ENCODE measurements at places on chromosomes 16 and 17.

DNA sequence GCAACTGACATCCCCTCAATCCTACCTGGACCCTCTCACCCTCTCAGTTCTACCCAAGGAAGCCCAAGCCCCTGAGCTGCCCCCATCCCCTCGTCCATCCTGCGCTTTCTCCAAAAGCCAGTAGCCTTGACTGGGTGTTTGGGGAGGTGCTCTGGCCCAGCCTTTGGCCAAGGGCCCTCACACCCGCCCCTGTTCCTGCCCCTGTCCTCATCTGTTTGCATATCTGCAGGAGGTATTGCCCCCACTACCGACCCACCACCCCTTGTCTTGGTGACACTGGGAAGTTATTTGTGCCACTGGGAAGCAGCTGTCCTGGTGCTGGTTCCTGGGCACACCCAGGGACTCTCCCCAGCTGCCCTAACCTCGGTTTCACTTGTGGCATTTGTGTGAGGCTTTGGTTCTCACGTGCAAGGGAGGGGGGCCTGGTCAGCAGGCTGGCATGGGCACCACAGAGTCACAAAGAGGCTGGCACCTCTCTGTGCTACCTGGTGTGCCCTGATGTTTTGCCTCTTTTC is 75.3 kb downstream of the MRC2 start:
- DNase-seq, result no peak

DNA sequence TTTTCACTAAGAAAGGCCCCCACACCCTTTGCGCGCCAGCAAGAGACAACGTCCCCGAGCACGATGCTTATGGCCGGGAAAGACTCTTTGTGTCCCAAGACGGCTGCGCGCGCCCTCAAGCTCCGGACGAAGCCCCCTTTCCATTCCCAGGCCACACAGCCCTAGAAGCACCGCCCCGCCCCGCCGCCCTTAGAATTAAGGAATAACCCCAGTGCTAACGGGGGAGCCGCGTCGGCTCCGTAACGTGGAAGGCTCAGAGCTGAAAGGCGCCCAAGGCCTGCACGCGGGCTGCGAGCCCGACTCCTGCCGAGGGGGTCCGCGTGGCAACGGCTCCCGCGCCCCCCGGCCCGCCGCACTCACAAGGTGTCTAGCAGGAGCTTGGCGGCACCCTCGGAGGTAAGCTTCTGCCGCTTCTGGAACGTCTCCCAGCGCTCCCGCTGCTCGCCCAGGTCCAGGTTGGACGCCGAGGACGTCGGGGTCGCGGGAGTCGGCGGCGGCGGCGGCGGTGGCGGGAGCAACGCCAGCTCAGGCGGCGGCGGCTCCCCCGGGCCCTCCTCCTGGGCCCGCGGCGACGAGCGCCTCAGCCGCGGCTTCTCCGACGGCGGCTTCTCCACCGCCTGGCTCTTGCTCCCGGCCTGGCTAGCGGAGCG is 477 bp downstream of the CENPV start:
- no peak for DNase-seq

DNA sequence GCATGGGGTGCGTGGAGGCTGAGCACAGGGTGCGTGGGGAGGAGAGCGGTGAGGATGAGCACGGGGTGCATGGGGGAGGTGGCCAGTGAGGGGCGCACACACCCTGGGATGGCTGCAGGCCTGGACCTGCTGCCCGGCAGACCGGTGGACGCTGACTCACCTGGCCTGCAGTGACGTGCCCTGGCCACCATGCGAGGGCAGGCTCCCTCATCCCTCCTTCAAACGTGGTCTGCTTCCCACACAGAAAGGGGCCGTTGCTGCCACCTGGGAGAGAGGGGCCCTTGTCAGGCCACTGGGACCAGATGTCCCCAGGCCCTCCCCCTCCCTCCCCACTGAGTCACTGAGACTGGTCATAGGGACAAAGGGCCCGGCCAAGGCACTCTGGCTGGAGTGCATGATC is 20.1 kb upstream of the APRT start:
- no peak for DNase-seq

GRCh38 chr16:3665508-3665907 is 11.0 kb downstream of the DNASE1 start:
- no peak for DNase-seq

GRCh38 chr16:66261826-66262225 is 104.7 kb upstream of the CDH5 start:
- no peak for DNase-seq

GRCh38 chr17:29039764-29040598 is 3.0 kb upstream of the PIPOX start:
- peak; percentile 47 for DNase-seq

- no peak for DNase-seq
These were observed 40.3 kb downstream of the MYH13 start for GRCh38 chr17:10332515-10332914.

GRCh38 chr16:67326472-67327309 is at the start of the genes KCTD19 and LRRC36:
Gene KCTD19 (minus strand): TSS chr16:67326741. CDS start chr16:67326707, 34 bp downstream.
Gene LRRC36 (plus strand): TSS chr16:67326815. CDS start chr16:67326863, 48 bp downstream.
- no peak for DNase-seq

DNA sequence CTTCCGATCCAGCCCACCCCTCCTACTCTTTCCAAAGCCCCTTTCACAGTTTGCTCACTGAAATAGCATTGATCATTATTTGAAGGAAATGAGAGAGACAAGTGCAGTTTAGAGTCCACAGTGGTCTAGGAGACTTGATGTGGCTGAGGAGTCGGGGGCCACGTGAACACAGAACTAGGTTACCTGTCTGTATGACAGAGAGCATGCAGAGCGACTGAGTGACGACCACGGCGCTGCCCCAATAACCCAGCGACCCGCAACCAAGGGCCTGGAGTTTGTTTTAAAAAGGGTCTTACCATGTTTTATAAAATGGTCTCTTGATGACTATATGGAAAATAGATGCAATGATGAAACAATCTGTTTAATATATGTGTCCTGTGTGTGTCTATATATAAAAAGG is 39.5 kb downstream of the NDEL1 start:
- DNase-seq, result no peak

DNA sequence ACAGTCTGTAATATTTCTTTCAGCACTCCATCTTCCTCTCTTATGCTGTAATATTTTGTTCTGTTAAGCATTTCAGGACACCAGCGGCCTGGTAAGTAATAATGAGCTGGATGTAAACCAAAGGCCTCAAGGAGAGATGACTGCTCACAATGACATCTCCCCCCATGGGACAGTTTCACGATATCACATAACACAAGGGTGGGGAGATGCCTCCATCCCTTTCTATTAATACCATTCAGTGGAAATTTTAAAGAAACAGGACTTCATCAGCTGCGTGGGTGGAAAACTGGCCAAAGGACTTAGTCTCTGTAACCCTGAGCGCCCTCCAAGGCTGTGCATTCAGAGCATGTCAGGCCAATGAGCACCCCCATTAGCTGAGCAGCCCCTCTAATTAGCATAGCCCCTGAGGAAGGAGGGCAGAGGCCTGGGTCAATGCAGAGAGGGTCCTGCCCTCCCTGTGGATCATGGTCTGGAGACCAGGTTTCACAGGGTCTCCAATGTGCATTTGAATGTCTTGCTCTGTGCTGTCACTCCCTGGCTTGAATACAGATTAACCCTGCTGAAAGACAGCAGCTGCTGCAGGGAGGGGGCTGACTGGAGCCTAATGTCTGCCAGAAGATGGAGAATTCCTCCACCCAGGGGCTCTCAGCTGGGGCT is 156.4 kb downstream of the HS3ST2 start:
- DNase-seq, result no peak

DNA sequence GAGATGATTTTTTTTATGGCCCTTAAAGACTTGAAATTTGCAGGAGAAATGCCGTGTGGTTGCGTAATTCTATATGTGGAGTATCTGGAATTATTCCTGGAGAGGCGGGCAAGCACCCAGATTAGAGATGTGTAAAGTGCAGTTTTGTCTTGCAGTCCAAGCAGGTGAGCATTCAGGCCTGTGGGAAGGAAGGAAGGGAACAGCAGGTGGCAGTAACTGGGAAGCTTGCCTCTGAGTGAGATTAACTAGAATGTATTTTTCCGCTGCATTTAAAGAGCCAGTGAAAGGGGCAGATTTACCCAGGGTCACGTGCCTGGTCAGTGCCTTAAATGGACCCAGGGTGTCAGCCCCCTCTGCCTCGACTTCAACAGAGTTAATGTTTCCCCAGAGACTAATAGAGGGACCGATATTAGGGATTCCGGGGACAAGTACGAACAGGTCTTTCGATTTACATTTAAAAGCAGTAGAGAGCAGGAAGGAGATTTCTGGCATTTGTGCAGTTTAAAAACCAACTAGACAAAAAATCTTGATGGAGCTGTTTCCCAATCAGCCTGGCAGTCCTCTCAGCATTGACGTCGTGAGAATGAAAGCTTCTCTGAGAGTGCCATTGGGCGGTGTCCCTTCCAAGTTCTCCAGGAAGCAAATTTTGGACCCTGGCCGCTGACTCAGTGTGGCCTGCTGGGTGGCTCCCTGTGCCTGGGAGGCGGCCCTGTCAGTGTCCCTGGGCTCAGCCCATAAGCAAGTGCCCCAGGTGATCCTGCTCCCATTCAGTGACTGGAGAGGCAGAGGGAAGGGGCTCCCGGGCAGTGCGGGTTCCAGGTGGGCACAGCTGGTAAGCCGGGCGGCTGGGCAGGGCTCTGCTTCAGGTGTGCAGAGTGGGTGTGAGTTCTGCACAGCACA is 38.2 kb downstream of the KSR1 start:
- no peak for DNase-seq

- no peak for DNase-seq
These were observed 7.9 kb downstream of the TIMM22 start for GRCh38 chr17:1004769-1005295.

- DNase-seq, result no peak
These were observed 58.2 kb downstream of the MAF start for GRCh38 chr16:79542237-79542774.

GRCh38 chr17:19750020-19750572 is 2.0 kb upstream of the ALDH3A1 start:
- no peak for DNase-seq

- DNase-seq, result no peak
These were observed 11.9 kb downstream of the MAPT start for GRCh38 chr17:45906237-45906636.

GRCh38 chr17:6187836-6188235 is 117.7 kb downstream of the WSCD1 start:
- peak; percentile 12 for DNase-seq

GRCh38 chr17:68343976-68344375 is 52.7 kb downstream of the ARSG start:
- no peak for DNase-seq

DNA sequence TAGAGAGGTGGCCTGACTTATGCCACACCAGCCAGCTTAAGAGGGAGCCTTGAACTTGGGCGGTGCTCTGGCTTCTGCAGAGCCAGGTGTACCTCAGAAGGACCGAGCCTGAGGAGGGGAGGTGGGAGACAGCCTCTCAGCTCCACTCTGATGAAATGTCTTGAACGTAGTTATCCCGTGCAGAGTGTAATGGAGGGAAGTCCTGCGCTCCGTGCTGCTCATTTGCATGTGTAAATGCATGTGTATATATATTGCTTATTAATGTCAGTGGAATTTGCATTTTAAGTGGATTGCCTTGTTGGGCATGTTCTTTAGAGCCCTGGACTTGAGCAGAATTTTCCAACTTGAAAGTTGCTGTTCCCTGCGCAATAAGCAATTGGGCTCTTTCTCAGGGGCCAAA is 264.9 kb upstream of the SDK2 start:
- DNase-seq, result no peak

GRCh38 chr17:73096211-73096610 is 3.7 kb upstream of the SLC39A11 start:
- DNase-seq, result no peak

GRCh38 chr16:85498607-85499006 is 114.5 kb upstream of the GSE1 start:
- DNase-seq, result no peak

- no peak for DNase-seq
These were observed 36.6 kb downstream of the TIMM22 start for GRCh38 chr17:1033503-1033902.

DNA sequence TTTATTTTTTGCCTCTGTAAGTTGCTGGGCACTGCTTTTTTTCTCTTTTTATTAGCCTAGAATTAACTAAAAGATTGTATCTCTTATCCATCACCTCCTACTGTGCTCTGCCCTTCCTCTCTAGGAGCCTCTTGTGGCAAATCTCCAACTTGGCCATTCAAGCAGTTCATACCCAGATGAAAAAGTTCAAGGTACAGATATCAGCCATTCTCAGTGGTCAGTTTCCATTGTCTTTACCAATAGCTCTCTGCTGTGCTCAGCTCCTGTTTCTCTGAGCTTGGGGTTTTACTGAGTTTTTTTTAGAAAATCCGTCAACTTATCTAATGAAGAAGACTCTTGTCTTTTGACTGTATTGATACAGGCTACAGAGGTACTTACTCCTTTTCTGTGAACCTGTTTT is 15.6 kb downstream of the MOSMO start:
- no peak for DNase-seq

- DNase-seq, result no peak
These were observed 29.7 kb downstream of the ZFPM1 start for GRCh38 chr16:88482630-88483391.

- no peak for DNase-seq
These were observed 26.8 kb upstream of the GOSR1 start for GRCh38 chr17:30450125-30451027.

DNA sequence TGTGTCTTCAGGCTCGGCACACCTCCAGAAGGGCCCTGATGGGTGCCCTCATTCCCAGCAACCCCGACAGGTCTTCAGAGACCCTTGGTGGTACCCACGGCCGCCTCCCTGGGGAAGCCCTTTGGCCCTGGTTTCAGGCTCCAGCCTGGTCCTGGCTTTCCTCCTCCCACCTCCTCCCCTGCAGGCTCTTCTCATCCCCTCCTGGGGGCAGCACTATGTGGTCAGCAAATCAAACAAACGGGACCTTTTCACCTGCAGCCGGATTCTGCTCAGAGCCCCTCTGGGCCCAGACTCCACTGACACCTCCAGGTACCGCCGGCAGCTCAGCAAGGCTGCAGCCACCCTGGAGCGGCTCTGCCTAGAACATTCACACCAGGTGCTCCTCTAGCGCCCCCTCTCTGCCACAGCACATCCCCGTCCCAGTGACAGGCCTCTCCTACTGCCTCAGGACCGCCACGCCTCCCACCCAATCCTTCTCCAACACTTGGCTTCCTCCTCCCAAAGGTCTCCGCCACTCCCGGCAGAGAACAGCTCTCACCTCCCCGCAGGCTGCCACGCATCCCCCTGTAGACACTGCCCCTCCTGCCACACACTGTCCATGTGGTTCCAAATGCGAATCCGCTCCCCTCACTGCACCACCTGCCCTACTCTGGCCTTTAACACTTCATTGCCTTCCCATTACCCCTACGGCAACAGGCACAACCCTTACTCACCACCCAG is 12.0 kb downstream of the CORO7 start:
- DNase-seq, result no peak

GRCh38 chr16:31452631-31453106 is 6.6 kb upstream of the ARMC5 start:
- no peak for DNase-seq
